ENCODE measurements at places on chromosomes 7 and 10. TPM values are rescaled to one million over a fixed set of nuclear protein-coding genes. Genes with fewer than 3 reads are reported as not detected.

Gene CALCR
- total RNA-seq, result 1.2 TPM

Gene ATXN7L1
- total RNA-seq, result 37.7 TPM

Gene BICC1
- total RNA-seq, result 0.61 TPM

Gene FGF8
- 28.9 TPM for total RNA-seq

GRCh38 chr7:5997210-5997808, 11.5 kb downstream of the PMS2 start:
- peaks cover 50% of the 10 kb centered on the region for H3K36me3 ChIP-seq
- no peak overlapping the region for H3K4me3 ChIP-seq
- H3K27me3 ChIP-seq, result no peaks in the 10 kb centered on the region
- DNase-seq, result peak; percentile 18
- H3K4me1 ChIP-seq, result no peaks in the 10 kb centered on the region

DNA sequence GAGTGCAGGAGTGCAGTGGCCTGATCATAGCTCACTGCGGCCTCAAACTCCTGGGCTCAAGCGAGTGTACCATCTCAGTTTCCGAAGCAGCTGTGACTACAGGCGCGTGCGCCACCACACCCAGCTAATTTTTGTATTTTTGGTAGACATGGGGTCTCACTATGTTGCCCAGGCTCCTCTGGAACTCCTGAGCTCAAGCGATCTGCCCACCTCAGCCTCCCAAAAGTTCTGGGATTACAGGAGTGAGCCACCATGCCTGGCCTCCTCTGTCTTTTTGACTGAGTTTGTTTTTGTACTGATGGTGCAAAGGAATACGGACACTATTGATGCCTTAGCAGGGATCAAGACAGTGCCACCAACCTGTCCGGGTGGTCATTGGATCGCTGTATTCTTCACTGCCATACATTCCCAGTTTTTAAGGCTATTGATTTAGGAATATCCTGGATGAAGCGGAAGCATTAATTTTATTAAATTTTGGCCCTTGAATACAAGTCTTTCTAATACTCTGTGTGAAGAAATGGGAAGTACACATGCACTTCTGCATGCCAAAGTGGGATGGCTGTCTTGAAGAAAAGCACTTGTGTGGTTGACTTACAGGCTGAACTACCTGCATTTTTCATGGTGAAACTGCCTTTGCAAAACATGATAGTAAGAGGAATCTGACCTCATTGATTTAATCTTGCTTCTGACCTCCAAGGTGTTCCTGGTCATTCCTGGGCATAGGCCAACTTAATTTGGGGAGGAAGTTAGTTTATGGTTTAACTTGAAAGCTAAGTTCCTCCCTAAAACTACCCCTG, 2.1 kb upstream of the CUL2 start:
- H3K27ac ChIP-seq, result no peak overlapping the region
- DNase-seq, result no peak
- H3K27me3 ChIP-seq, result peaks cover 14% of the 10 kb centered on the region

GRCh38 chr7:44175730-44176129, 13.5 kb downstream of the GCK start:
- no peaks in the 10 kb centered on the region for H3K36me3 ChIP-seq
- H3K4me1 ChIP-seq, result peaks cover 10% of the 10 kb centered on the region
- DNase-seq, result no peak
- H3K27ac ChIP-seq, result no peak overlapping the region
- no peak overlapping the region for H3K4me3 ChIP-seq
- H3K27me3 ChIP-seq, result peaks cover 10% of the 10 kb centered on the region

- DNase-seq, result peak; percentile 26
- peaks cover 12% of the 10 kb centered on the region for H3K27me3 ChIP-seq
- peak overlapping the region; percentile 24 for H3K4me3 ChIP-seq
- no peaks in the 10 kb centered on the region for H3K36me3 ChIP-seq
These were observed 139.9 kb upstream of the PITRM1 start for GRCh38 chr10:3312403-3312940.

- no peak overlapping the region for H3K4me3 ChIP-seq
- H3K36me3 ChIP-seq, result no peaks in the 10 kb centered on the region
- no peak overlapping the region for H3K27ac ChIP-seq
- H3K4me1 ChIP-seq, result peaks cover 3% of the 10 kb centered on the region
These were observed 38.9 kb upstream of the GDF10 start for GRCh38 chr10:47261121-47261520.

- DNase-seq, result no peak
- H3K36me3 ChIP-seq, result no peaks in the 10 kb centered on the region
These were observed 283.9 kb downstream of the PLXDC2 start for GRCh38 chr10:20100171-20100570.

DNA sequence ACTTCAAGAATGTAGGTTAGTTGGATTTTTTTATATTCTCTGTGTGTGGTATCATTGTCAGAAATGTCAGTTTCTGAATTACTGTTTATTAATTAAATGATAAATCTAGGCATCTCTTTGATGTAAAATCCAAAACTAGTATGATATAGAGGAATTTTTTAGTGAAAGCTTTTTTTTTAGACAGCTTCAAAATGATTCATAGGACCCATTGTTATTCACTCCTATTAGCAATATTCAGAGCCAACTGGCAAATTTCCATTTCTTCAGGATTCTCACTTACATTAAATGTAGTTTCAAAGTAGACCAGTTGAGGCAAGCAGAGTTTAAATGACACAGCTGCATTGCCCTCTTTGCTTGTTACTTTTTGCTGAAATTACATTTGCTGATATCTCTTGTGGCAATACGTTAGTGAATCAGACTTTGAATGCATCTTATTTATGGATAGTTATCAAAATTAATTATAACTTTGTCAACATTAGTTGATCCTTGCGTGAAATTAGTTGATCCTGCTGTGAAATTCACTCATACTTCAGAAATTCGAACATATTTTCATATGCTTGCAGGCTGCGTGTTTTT, 20.3 kb downstream of the ZNF277 start:
- peaks cover 24% of the 10 kb centered on the region for H3K4me1 ChIP-seq
- H3K27me3 ChIP-seq, result no peaks in the 10 kb centered on the region
- DNase-seq, result no peak
- no peak overlapping the region for H3K4me3 ChIP-seq
- peak overlapping the region; percentile 25 for H3K27ac ChIP-seq

DNA sequence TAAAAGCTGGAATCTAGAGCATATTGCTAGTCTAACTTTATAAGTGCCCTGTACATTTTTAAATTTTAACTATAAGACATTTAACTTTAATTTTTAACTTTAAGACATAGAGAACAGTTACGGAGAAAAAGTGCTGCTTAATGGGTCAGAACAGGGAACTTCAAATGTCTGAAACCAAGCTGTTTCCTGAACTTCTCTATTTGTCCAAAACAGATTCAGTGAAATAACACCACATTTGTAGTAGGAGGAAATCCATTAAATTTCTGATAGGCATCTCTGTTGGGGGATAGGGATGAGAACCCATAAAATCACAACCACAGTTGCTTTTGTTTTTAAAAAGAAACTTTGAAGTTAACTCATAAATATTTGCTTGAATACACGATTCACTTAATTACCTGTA, 170.8 kb upstream of the ANK3 start:
- DNase-seq, result no peak
- no peaks in the 10 kb centered on the region for H3K27me3 ChIP-seq
- H3K27ac ChIP-seq, result no peak overlapping the region

DNA sequence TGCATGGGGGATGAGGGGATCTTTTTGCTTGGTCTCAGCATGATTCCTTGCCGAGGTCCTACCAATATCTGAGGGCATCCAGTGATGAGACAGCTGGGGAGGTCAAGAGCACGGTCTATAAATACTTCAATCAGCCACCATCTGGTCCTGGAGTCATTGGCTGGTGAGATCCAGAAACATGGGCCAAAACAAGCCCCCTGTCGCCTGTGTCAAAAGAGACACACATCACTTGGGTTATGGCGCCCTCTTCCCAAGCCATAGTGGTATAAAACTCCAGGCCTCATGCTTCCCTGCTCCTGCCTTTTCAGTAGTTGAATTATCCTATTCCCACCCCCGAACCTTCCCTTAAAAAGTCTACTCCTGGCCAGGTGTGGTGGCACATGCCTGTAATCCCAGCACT, 60.9 kb downstream of the SLC35B4 start:
- no peaks in the 10 kb centered on the region for H3K27me3 ChIP-seq
- H3K4me3 ChIP-seq, result no peak overlapping the region
- DNase-seq, result peak; percentile 47

All from WTC11 (cell line).